ENCODE measurements at places on chromosomes 5 and 9.
A peak's percentile ranks its signal among the peaks of the same experiment; 100 is the strongest.

DNA sequence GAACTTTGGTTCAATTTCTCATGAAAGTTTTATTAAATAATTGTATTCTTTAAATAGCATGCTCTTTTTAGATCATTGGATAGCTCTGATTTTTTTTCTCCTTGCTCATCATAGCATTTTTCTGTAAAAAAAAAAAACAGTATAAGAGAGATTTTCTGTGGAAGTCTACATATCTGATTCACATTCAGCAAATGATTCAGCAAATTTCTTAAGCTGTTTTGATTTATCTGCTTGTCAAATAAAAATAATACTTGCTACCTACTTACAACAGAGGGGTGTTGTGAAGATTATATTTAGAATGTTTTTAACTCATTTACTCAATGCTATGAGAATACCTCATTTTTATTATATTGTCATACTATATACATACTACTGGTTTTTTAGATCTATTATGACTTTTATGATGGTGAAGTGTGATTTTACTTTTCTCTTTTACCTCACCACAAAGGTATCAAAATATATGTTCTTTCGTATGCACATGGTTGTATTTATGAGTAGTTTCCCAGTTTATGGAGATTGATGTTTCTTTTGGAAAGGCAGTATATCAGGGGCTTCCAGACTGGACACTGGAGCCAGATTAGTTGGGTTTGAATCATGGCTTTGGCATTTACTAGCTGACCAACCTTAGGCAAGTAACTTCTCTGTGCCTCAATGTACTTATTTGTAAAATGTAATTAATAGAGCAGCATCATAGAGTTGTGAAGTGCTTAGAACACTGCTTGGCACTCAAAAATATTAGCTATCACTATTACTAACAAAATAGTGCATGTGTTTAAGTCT, 25.5 kb downstream of the TNPO1 start:
- no peak for DNase-seq

DNA sequence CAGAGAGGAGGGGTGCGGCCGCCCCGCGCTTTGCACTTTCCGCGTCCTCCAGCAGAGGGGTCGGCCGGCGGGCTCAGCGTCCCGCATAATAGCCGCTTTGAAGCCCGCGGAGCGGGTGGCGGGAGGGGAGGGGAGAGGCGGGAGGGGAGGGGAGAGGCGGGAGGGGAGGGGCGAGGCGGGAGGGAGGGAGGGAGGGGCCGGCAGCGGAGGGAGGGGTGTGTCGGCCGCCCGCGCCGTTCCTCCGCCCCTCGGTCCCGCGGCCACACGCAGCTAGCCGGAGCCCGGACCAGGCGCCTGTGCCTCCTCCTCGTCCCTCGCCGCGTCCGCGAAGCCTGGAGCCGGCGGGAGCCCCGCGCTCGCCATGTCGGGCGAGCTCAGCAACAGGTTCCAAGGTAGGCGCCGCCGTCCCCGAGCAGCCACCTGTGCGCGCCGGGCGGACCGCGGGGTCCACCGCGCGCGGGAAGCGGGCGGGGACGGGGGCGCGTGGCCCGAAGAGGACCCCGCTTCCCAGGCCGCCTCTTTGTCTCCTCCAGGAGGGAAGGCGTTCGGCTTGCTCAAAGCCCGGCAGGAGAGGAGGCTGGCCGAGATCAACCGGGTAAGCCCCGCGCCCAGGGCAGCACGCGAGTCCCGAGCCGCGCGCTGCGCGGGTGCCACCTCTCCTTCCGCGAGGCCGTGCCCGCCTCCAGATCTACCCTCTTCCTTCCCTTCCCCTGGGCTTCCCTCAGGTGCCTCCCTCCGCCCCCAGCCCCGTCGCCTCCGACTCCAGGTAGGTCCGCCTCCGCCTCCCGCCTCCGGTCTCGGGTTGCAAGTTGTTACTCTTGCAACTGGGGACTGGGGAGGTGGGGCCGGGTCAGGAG, at the start of gene AIF1L:
TSS of gene AIF1L (plus strand) at position 263 of the 857 bp plus-strand sequence. CDS start at position 362, 99 bp downstream.
- DNase-seq = peak; percentile 27

- no peak for DNase-seq
These were observed 29.3 kb downstream of the ERAP1 start for GRCh38 chr5:96778409-96778808.

- DNase-seq = no peak
These were observed 3.2 kb downstream of the ST6GALNAC4 start for GRCh38 chr9:127913682-127914081.

DNA sequence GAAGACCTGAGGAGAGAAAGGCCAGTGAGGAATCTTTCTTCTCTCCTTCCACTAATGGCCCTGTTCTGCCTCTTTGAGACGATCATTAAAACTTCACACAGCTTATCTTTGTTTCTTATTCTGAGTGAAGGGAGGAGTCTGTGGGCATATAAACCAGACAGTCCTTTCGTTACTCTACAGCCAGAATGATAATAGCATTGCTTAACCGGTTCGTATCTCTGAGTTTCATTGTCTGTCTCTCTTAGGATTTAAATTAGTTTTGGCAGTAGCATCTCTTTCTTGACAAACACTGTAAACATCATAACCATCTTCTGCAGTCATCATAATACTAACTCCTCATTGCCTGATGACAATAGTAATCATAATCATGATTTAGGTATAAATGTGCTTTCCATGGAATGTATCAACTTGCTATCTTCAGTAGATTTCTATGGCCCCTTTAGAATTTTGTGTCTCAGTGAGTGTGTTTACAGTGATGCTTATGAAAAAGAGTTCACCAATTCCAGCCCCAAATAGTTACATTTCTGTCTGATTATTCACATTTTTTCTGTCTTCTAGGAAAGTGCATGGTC, 618.8 kb upstream of the KLF4 start:
- peak; percentile 24 for DNase-seq

- DNase-seq = no peak
These were observed 90.8 kb downstream of the SUSD1 start for GRCh38 chr9:112084334-112084733.

- DNase-seq = no peak
These were observed 104.2 kb upstream of the RASEF start for GRCh38 chr9:83167126-83167525.
